ENCODE measurements at places on chromosomes 4 and X. TPM values are rescaled to one million over a fixed set of nuclear protein-coding genes. Genes with fewer than 3 reads are reported as not detected.
A peak's percentile ranks its signal among the peaks of the same experiment; 100 is the strongest.

GRCh38 chr4:168514249-168514852 is 17.5 kb downstream of the PALLD start:
- peak; percentile 50 for DNase-seq

GRCh38 chr4:128186623-128187022 is 101.0 kb downstream of the PGRMC2 start:
- no peak for DNase-seq

GRCh38 chrX:96979766-96980165 is 96.1 kb downstream of the RPA4 start:
- no peak for DNase-seq

DNA sequence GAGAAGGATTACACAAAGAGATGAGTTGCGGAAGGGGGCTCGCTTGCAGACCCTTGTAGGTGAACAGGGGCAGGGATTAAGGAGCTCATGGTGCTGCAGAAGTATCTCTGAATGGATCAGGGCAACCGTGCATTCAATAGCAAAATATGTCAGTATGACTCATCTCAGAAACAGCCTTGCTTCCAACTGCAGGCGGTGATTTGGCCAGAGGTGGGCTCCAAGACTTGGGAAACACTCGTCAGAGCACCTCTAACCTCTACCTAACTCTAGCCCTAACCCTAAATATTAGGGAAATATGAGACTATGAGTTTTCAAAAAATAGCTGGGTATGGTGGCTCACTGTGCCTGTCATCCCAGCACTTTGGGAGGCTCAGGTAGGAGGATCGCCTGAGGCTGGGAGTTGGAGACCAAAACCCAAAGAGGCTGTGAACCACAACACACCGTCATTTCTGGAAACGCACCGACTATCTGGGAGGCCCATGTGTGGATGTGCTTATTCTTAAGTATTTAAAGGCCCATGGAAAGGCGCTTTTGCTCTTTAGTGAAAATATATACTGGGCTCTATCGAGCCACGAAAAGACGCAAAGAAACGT is 102.6 kb downstream of the DHRSX start:
- DNase-seq, result peak; percentile 67

DNA sequence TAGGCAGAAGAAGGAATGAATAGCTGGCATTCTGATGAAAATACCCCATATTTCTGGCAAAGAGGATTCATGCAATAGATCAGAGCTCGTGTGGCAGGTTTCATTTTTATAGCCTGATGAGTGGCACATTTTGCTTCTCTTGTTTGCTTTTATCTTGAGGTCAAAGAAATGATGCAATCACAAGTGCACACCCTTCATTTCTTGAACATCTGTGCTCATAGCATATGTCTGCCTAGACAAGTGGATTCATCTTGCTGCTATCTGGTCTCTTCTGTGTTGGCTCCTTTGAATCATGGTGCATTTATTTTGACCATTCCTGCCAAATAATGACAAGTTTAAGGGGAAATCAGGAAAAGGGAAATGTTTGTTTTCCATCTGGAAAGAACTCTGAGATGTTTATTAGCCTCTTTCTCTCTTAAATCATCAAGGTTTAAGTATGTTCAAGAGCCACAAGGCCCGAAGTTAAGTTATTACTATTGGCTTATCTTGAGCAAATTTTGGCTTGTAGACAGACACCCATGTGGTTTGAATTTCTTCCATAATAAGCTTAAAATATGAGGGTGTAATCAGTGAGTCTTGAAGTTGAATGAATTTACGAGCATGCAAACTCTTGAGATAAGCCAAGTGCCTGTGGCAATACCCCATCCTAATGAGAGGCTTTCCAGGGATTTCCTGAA is 59.3 kb upstream of the HS3ST1 start:
- no peak for DNase-seq

- DNase-seq, result no peak
Measured at GRCh38 chr4:3630136-3630597, 97.9 kb upstream of the LRPAP1 start.

GRCh38 chrX:75883446-75883845 is 98.4 kb upstream of the MAGEE2 start:
- no peak for DNase-seq

ADRA2C gene
- total RNA-seq, result 0.28 TPM

PNCK gene
- not detected for total RNA-seq

GRCh38 chr4:153114771-153115321 is 89.4 kb upstream of the TRIM2 start:
- peak; percentile 84 for DNase-seq

TRIM75 gene
- total RNA-seq, result not detected

DNA sequence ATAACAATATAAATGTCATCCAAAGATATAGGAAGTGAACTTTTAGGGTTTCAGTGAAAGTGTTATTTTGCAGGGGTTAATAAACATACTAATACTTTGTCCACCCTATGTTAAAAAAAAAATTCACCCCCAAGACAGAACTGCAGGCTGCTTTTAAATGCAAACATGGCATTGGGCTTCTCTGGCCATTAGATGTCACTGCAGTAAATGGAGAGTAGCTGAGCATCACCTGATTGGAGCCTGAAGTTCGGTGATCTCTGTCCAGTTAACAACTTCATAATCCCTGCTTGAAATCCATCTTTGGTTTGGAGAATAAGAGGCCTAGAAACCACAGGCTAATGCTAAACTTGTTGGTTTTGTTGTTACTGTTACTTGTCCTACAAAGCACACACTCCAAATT is 18.7 kb downstream of the SLC25A43 start:
- no peak for DNase-seq

DNA sequence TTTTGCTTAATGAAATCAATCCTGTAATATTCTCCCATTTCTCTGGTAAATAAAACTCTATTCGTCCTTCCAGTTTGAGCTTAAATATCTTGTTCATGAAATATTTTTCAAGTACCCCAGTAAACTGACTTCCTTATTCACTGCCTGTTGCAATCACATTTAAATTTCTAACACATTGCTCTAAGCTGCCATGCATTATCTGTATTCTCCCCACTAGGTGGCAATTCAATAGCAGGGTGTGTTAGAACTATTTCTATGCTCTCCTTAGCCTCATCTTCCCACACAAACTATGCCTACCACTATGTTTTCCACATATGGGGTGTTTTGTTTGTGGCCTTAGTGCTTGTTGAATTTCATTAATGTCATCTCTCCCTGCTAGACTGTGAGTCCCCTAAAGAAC is 377.1 kb upstream of the HS3ST1 start:
- DNase-seq, result peak; percentile 1

TMEM144 gene
- 2.2 TPM for total RNA-seq

GRCh38 chr4:143512978-143513313 is 556 bp upstream of the SMARCA5 start:
- no peak for DNase-seq

GRCh38 chr4:1720163-1720983 is 750 bp downstream of the TMEM129 start:
- DNase-seq, result peak; percentile 28

DNA sequence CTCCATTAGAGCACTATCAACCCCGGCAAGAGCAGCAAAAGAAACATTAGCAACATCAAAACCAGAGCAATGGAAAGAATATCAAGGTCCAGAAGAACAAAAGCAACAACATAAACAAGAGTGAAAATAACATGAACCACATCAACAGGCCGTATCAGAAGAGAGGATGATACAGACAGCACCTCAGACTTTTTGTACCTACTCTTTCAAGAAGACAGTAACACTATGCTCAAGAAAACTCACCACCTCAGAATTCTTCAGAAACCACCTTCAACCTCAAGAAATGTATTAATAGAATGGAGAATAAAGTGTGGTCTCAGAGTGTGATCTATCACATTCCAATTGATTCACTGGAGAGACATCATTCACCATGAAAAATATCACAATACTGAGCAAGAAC is 46.5 kb downstream of the VSIG4 start:
- no peak for DNase-seq

Data from IMR-90 (cell line).